ENCODE measurements at places on chromosomes 1 and 21. TPM values are rescaled to one million over a fixed set of nuclear protein-coding genes. Genes with fewer than 3 reads are reported as not detected.
A peak's percentile ranks its signal among the peaks of the same experiment; 100 is the strongest.

- DNase-seq = no peak
Measured at GRCh38 chr21:33268393-33268736, 2.2 kb downstream of the IL10RB start.

- DNase-seq = no peak
Measured at GRCh38 chr1:234837713-234838112, 227.7 kb upstream of the IRF2BP2 start.

DNA sequence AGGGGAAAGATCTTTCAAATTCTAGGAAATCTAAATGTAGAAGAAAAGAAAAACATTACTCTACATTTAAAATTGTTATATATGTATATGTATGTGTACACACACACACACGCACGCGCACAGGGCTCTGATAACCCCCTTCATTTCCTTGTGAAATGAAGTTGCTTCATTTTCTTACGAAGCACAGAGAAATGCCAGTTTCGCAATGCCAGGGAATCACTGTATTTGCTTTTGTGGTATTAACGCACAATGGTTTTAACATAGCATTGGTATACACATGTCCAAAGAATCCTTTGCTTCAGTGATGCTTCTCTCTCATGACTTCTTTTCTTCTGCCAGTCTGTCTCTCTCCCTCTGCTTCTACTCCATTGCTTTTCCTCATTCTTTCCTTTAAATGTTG is 8.4 kb upstream of the DDAH1 start:
- DNase-seq = peak; percentile 91

- DNase-seq = no peak
Measured at GRCh38 chr1:55056632-55056992, 17.3 kb downstream of the PCSK9 start.

DNA sequence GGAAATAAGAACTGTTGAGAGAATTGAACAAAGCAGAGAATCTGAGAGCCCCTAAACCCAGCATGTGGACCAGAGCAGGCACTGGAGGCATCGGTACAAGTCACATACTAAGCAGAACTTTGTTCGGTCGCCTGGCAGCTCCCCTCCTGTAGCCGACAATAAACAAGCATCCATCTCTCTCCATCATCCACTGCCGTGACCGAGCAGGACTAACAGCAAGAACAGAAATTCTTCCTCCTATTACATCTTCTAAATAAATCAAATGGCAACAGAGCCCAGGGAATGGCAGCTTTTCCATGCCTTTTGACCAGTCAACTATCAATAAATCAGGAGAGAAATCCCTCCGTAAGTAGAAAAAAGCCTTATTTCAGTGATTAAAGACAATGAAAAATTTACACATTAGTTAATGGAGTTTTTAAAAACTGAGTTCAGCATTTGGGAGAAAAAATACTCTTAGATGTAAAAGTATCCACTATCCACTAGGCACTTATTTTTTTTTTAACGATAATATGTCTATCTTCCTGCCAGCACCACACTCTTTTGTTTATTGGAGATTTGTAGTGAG is 36.5 kb downstream of the PTPN14 start:
- no peak for DNase-seq

DNA sequence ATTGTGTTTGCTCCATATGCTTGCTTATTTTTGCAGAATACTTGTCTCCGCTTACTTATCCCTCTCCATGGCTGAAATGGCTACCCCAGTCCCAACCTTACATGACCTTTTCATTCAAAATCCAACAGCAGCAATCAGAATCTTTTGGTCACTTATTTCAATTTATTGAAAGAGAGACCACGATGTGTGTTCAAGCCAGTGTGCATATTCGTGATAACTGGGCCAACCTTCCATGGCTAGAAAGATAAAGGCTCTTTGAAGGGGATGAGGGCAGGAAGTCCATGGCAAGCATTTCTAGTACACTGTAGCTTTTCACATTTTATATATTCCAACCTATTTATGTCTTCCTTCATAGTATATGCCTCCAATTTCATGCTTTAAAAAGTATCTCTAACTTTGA is 23.1 kb downstream of the HSD11B1 start:
- DNase-seq = no peak

- peak; percentile 89 for DNase-seq
Measured at GRCh38 chr1:160256396-160257046, 5.8 kb downstream of the DCAF8 start.

GRCh38 chr1:17013491-17014320 is 2.0 kb upstream of the ATP13A2 start:
- DNase-seq = peak; percentile 59

ADORA1 gene
- 1.5 TPM for total RNA-seq

C1orf21 gene
- 53.0 TPM for total RNA-seq

DOP1B gene
- total RNA-seq = 18.3 TPM

MPZL1 gene
- 86.8 TPM for total RNA-seq

CD34 gene
- total RNA-seq = under 0.01 TPM

DHDDS gene
- 28.5 TPM for total RNA-seq
